ENCODE measurements at places on chromosomes 5 and 9. TPM values are rescaled to one million over a fixed set of nuclear protein-coding genes. Genes with fewer than 3 reads are reported as not detected.

DNA sequence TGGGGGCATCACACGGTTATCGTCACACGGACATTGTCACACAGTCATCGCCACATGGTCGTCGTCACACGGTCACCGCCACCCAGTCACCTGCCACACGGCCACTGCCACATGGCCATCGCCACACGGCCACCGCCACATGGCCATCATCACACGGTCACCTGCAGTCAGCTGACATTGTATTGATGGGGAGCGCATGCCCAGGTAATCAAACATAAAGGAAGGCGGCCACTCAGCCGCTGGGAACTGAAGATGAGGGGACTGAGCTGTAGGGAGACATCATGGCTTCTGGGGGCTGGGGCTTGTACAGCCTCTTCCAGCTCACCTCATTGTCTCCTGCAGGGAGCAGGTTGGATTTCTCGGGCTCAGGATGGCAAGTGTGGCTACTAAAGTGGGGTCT lies 49.2 kb downstream of the MRPL36 start:
- no peak overlapping the region for H3K4me3 ChIP-seq
- no peak for DNase-seq
- H3K27me3 ChIP-seq: peaks cover 9% of the 10 kb centered on the region
- H3K27ac ChIP-seq: no peak overlapping the region
- H3K36me3 ChIP-seq: no peaks in the 10 kb centered on the region

DNA sequence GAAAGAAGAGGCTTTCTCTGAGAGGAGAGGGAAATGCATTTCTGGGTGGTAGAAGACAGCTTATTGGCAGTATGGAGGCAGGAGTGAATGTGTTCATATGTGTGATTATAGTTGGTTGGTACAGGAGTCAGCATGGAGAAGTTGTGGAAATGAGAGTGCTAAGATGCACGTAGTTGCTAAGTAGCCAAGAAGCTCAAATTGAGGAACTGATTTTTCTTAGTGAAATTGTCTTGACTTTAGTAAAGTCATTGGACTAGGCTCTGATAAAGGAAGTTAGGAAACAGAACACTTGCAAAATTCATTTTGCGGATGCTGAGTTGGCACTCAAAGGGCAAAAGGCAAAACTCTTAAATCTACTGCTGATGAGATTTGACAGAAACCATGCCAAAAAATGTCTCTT lies 158.9 kb upstream of the VCAN start:
- no peak for DNase-seq
- H3K36me3 ChIP-seq: no peaks in the 10 kb centered on the region
- H3K27ac ChIP-seq: no peak overlapping the region
- no peaks in the 10 kb centered on the region for H3K4me1 ChIP-seq

DNA sequence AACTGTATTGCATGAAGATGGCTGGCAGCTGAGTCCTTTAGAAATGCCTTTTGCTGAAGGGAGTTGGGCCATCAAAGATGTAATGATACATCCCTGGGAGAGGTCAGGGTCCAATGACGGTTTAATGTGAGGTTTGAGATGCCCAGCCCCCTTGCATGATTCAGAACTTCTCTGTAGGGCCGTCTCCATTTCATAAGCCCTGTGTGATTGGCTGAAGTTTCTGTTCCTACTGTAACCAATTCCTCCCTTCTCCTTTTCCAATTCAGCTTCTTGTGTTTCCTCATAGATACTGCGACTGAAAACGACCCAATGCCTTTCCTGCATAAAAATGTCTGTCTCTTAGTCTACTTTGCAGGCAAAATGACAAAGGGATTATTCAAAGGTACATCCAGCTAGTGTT lies 47.9 kb upstream of the ST8SIA4 start:
- no peaks in the 10 kb centered on the region for H3K4me1 ChIP-seq

- DNase-seq: no peak
- H3K4me1 ChIP-seq: no peaks in the 10 kb centered on the region
- H3K36me3 ChIP-seq: no peaks in the 10 kb centered on the region
Observed at GRCh38 chr5:141421489-141421855, 621 bp downstream of the PCDHGA11 start.

DNA sequence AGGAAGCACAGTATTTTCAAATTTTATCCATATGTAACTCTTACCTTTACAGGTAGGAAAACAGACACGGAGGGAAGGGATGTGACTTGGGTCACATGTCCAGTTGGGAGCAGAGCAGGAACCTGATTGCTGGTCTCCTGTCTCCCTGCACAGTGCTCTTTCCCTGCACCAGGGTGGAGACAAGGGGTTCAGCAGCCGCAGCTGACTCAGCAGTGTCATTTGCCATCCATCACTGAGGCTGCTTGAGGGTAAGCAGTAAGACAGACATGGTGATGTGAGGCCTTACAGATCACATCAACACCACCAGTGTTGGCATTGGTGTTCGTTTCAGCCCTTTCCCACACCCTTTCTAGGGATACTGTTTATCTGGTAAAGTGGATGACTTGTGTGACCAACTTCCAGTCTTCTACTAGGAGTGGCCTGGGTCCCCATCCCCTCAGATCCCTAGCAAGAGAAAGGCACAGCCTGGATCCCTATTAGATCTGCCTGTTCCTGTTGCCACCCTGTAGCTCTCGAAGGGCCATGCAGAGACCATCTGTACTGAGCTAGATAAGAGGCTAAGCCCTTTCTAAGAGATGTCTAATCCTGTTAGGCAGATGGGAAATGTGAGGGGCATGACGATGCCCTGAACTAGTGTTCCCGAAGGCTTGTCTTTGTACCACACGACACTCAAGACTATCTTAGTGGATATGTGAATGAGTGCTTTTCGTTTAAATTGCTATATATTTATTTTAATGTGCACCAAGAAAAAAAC lies 29.1 kb downstream of the FRMPD1 start:
- peaks cover 28% of the 10 kb centered on the region for H3K27me3 ChIP-seq
- no peak overlapping the region for H3K4me3 ChIP-seq
- H3K27ac ChIP-seq: no peak overlapping the region
- no peaks in the 10 kb centered on the region for H3K36me3 ChIP-seq

DNA sequence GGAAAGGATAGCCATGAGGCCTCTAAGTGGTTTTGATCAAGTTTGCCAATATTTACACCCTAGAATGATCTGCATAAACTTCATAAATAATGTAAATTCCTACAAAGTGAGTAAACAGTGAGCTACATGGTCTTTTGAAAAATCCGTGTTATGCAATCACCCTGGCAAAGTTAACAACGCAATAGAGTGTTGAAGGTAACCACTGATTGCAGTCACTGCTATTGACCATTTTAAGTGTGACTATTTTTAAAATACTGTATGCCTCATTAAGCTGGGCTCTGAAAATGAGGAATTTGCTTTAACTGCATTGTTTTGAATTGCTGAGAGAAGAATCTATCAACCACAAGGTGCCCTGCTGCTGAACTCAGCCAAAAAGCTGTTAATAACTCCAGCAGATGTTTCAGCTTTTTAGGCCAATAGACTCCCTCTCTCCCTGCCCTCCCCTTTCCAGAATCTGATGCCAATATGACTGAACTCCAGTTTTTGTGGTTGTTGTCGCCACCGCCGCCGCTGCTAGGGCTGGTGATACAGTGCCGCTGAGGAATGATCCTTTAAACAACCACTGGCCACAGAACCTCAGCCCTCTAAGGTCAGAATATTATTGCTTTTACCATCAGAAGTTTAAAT lies 35.3 kb upstream of the SMARCA2 start:
- H3K27ac ChIP-seq: no peak overlapping the region
- no peak overlapping the region for H3K4me3 ChIP-seq
- H3K36me3 ChIP-seq: no peaks in the 10 kb centered on the region
- 0 out of 2 replicates have a peak, but pooled peaks cover 6% of the 10 kb centered on the region for H3K27me3 ChIP-seq

DNA sequence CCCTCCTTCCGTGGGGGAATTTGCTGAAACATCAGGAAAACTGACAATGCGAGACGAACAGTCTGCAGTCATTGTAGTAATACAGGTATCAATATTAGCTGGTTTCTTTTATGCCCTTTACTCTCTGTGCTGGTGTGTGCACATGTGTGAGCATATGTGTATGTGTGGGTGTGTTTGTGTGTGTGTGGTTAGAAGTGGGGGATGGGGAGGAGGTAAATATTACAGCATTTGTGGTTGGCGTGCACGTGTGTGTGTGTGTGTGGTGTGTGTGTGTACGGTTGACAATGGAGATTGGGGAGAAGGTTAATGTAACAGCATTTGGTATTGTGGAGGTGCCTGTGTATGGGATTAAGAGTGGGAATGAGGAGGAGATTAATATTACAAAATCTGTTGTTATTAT lies 219.4 kb downstream of the ADGRV1 start:
- no peak overlapping the region for H3K4me3 ChIP-seq
- DNase-seq: no peak
- H3K27me3 ChIP-seq: no peaks in the 10 kb centered on the region
- H3K4me1 ChIP-seq: no peaks in the 10 kb centered on the region
- H3K27ac ChIP-seq: no peak overlapping the region

DNA sequence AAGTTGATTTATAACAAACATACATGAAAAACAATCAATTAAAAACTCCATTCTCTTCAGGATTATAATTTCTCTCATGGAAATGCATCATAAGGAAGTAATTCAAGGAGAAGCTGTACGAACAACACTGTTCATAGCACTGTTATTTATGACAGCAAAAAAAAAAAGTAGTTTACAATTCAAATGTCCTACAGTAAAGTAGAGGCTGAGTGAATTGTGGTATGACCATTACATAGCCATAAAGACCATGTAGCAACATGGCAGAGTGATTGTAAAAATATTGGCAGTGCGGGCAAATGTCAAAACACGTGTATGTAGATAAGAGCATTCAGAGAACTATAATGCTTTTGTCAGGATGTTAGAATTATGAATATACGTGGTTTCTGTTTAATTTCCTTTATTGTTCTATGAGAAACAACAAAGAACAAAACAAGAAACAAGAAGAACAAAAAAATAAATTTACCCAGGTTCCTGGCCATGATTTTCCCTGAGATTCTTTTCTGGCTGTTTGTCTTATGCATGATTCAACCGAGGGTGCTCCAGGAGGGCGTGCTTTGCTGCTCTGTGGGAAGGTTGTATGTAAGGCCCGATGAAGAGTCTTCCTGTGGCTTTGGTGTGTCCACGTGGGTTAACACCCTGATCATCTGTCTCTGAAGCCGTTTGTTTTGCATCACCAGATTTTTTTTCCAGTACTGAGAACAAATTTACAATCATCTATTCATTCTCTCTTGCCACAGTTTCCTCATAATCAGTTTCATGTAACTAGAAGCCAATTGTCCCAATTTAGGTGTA lies 28.8 kb downstream of the GCNT4 start:
- DNase-seq: no peak
- no peaks in the 10 kb centered on the region for H3K36me3 ChIP-seq
- no peak overlapping the region for H3K4me3 ChIP-seq
- H3K27me3 ChIP-seq: no peaks in the 10 kb centered on the region
- no peak overlapping the region for H3K27ac ChIP-seq

DNA sequence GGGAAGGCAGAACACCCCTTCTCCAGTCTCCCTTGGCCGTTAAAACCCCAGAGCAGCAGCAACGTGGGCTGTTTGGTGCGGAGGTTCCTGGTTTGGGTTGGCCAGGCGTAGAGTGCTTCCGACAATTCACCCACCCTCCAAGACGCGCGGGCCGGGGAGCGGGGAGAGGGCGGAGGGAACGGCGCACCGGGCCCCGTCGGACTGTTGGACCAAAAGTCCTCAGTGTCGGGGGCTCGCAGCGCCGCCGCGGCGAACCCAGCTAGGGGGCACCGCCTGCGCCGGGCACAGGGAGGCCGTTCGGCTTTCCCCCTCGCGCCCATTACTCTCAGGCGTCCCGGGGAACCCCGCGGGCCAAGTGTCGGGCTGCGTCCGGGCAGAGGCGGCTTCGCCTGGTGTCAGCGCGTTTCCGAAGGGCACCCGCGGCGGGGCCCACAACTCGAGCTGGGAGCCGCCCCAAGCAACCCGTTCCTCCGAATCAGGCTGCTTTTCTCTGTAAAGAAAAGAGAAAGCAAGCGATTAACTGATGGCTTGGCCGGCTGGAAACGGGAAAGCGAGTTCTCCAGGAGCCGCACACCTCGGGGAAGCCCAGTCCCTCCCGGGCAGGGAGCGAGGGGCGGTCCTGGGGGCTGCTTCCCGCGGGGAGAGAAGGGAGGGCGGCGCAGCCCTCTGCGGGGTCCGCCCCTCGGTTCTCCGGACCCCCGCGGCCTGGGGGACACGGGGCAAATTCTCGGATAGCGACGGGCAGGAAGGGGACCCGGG lies 145.5 kb downstream of the ERCC6L2 start:
- no peak overlapping the region for H3K27ac ChIP-seq
- H3K27me3 ChIP-seq: no peaks in the 10 kb centered on the region
- no peak for DNase-seq
- no peak overlapping the region for H3K4me3 ChIP-seq

- DNase-seq: no peak
- H3K27ac ChIP-seq: no peak overlapping the region
- no peaks in the 10 kb centered on the region for H3K36me3 ChIP-seq
Observed at GRCh38 chr9:77435277-77435676, 212.8 kb downstream of the GNA14 start.

DNA sequence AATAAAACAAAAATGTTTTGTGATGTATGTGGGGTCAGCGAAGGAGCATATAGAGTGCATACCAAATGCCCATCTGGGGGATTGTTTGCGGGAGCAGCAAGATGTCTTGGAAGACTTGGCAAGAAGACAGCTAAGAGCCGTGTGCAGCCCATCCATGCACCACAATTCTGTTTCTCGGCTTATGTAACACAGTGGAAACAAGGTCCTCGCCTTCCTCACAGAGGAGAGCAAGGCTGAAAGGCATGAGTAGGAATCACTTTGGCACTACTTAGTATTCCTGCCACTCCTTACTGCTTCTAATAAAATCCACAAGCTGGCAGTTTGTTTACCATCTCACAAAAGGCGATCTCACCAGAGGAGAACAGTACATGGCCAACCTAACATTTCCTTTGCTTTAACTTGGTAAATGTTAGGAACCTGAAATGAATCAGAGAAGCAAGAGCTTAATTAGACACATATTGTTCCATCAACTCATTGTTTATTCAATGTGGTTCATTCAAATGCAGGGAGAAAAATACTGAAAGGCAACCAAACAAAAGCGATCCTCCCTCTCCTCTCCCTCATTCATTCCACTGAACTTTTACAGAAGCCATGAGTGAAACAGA lies 648.1 kb downstream of the ACTL7B start:
- H3K27ac ChIP-seq: no peak overlapping the region
- H3K4me1 ChIP-seq: no peaks in the 10 kb centered on the region
- H3K27me3 ChIP-seq: no peaks in the 10 kb centered on the region
- H3K36me3 ChIP-seq: no peaks in the 10 kb centered on the region
- no peak for DNase-seq

The TTC23L gene
- 1.0 TPM for total RNA-seq

The TICAM2 gene
- 2.9 TPM for total RNA-seq

The LCN1 gene
- not detected for total RNA-seq

The IL9 gene
- total RNA-seq: not detected

The IL5 gene
- not detected for total RNA-seq

The MAN1B1 gene
- total RNA-seq: 50.9 TPM

The LRRC19 gene
- not detected for total RNA-seq

All from HCT116 (cell line).